Liver (tissue), 10 donors: ENCODE measurements at places on chromosomes 1 and 21. TPM values are rescaled to one million over a fixed set of nuclear protein-coding genes. Genes with fewer than 3 reads are reported as not detected.

MAP10 gene
- 0.96 TPM for polyA plus RNA-seq

FOXD3 gene
- 0.05 TPM for polyA plus RNA-seq

SLC44A5 gene
- polyA plus RNA-seq = 0.19 TPM

ERO1B gene
- 6.8 TPM for polyA plus RNA-seq

ATP1A4 gene
- polyA plus RNA-seq = not detected

PRELP gene
- polyA plus RNA-seq = 4.9 TPM

TMPRSS15 gene
- not detected for polyA plus RNA-seq

NHLH1 gene
- polyA plus RNA-seq = not detected

FCRL6 gene
- 1.0 TPM for polyA plus RNA-seq

AGT gene
- 5,119 TPM for polyA plus RNA-seq

HAO2 gene
- 64.1 TPM for polyA plus RNA-seq

SYTL1 gene
- 0.93 TPM for polyA plus RNA-seq

MTF1 gene
- 2.3 TPM for polyA plus RNA-seq

GRCh38 chr1:40769815-40770214 lies 13.8 kb upstream of the KCNQ4 start:
- DNase-seq = no peak

GRCh38 chr1:239128541-239128940 lies 257.8 kb upstream of the CHRM3 start:
- DNase-seq = no peak

DNA sequence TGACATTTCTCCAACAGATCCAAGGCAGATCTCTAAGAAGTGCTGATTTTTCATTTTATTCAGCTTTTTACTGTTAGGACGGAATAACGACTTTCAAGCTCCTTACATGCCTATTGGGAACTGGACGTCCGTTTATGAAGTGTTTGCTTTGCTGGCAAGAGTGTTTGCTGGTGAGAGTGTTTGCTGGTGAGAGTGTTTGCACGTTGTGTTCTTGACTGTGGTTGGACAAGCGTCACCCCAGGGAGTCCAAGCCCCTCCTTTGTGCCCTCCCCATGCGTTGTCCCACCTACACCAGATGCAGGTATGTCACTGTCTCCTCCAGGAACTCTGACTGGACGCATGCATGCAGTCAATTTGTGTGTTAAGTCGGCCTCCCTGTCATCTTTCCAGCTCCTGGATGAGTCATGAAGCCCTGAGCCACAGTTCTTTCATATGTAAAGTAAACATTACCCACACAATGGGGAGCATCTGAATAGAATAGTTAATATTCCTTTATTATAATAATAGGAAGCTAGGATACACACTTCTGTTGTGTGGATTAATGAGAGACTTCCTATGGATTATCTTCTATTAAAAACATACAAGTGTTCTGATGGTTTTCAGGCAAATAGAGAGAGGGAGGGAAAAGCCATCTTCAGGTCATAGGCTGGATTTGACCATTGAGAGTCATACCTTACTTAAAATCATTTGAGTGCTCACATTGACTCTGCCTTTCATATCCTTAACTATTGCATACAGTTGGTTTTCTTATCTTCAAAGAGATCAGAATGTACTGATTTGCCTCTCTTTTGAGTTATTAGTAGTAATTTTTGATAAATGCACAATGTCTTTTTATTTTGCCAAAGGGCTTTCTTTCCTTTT lies 119.2 kb downstream of the GALNT2 start:
- DNase-seq = peak; percentile 63

DNA sequence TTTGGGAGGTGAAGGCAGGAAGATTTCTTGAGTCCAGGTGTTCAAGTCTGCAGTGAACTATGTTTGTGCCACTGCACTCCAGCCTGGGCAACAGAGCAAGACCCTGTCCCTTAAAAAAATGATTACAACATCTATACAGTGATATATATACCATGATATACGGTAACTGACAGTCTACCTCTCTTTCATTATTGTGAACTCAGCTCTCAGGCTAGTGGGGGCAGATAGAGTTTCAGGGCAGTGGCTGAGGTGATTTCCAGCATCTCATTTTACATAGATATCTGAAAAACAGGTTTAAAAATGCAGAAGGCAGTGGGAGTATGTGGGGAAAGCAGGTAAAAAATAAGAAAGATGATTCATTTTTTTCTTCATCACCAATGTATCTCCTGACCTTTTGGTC lies 8.1 kb upstream of the NTNG1 start:
- DNase-seq = no peak

DNA sequence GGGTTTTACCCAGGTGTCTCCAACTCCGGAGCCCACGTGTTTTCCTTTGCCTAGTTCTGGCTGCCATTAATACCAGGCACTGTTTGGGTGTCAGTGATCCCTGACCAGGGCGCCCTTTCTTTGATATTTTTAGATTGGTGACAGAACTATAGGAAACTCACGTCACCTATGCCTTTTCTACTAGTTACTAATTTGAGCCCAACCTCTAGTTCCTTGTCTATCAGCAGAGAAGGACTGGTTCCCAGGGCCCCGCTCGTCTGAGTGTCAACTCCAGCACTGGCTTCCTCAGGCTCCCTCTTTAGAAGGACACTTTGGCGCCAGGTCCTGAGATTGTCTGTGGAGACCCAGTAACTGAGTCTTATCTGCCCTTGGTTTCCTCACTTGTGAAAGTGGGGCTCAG lies 9.4 kb downstream of the MFN2 start:
- no peak for DNase-seq

GRCh38 chr1:15542388-15543250 lies 16.0 kb downstream of the DNAJC16 start:
- no peak for DNase-seq

DNA sequence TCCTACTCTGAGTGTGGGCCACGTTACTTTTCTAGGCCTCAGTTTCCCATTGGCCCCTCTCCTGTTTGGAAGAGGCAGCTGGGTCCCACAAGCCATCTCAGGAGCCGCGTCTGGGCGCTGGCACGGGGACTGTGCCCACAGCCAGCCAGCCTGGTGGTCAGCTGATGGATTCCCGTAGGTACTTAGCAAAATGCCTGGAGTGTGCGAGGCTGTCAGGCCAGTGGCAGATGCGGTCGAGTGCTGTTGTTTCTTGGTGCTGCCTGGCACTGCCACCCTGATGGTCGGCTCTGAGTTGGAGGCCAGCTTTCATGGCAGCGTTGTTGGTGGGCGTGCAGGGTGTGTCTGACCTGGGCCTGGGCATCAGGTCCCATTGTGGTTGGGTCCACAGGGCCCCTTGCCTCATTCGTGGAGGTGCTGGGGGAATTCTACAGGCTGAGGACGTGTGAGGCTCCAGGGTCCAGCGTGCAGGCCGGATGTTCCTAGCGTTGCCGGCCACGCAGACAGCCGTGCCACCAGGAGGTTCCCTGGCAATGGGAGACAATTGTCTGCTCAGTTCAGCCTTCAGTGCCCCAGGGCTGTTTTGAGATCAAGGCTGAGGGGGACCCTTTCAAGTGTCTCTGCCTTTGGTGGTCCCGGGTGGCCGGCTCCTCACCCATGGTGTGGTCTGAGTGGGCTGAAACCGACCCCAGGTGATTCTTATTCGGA lies 20.9 kb downstream of the SKI start:
- DNase-seq = no peak

DNA sequence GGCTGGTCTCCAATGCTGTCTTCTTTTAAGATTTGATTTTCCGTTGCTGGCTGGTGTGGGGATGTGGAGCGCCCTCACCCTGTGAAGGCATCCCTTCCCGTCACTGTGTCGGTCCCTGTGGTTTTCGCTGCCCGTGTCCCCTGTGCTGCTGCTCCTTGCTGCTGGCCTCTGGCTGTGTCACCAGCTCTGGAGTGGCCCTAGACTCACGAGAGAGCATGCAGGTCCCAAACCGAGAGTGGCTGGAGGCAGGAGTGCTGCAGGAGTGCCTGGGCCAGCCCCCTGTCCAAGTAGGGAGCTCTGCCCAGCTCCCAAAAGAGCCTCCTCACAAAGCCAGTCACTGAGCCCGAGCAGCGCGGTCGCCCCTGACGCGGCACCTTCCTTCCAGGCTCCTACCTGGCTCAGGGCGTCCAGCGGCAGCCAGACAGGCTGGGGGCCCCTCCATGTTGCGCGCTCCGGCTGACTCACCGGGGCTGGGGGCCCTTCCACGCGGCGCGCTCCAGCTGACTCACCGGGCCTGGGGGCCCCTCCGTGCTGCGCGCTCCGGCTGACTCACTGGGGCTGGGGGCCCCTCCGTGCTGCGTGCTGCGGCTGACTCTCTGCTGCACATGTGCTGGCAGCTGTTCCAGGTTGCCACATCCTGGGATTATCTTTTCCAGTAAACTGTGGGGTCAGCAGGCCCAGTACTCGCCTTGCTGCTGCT lies 106.7 kb upstream of the COL6A1 start:
- DNase-seq = no peak

- DNase-seq = no peak
Measured at GRCh38 chr21:37429356-37429755, 62.8 kb downstream of the DYRK1A start.

GRCh38 chr1:8796812-8797211 lies 20.6 kb downstream of the RERE start:
- no peak for DNase-seq

GRCh38 chr1:104648269-104648691 lies 898.6 kb downstream of the AMY1C start:
- no peak for DNase-seq

- no peak for DNase-seq
Measured at GRCh38 chr1:232468249-232468648, 161.7 kb downstream of the SIPA1L2 start.

DNA sequence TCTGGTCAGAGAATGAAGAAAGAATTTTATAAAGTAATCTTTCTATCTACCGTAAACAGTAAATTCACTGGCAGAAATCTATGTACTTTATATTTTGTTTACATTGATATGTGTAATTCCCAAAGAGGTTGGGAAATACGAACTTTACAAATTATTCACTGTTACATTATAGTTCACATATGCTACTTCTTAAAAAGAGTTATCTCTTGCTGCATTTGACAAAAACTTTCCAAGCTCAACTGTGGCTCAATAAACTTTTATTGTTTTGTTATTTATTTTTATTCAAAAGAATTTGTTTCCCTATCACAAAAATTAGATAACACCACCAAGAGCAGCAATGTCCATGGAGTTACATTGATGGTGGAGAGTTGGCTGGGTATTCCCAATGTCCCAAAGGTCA lies 201.2 kb upstream of the TNR start:
- DNase-seq = no peak

DNA sequence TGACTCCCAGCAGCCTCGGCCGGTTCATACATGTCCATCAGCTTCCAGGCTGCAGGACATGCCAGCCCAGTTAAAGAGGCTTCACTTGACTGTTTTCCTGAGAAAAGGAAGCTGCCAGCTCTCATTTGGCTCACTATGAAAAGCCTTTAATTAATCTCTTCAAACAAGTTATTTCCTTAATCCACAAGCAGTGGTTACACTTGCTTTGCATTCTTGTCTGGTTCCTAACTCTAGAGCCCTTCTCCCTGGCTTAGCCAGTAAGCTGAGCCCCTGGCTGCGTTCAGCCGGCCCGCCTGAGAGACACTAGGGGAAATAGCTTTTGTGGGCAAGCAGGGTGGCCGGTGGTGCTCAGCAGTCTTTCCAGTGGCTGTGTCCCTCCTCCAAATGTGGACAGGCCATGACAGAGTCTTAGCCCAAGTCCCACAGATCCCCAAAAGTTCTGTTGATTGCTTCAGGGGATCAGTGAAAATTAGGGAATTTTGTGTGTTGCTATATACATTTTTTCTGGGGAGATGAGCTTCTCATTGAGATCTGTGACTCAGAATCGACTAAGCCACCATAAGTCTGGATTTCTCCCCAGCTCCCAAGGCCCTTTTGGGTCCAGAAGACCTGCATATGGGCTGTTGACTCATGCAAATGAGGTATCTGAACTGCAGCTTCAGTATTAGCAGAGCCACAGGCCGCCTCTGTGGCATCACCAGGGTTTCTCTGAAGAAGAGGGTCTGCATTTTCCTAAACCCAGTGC lies 10.1 kb downstream of the ATF3 start:
- DNase-seq = no peak

- no peak for DNase-seq
Measured at GRCh38 chr1:169886931-169887330, 6.8 kb downstream of the SCYL3 start.

GRCh38 chr1:14524826-14525636 lies 73.5 kb upstream of the KAZN start:
- DNase-seq = no peak

DNA sequence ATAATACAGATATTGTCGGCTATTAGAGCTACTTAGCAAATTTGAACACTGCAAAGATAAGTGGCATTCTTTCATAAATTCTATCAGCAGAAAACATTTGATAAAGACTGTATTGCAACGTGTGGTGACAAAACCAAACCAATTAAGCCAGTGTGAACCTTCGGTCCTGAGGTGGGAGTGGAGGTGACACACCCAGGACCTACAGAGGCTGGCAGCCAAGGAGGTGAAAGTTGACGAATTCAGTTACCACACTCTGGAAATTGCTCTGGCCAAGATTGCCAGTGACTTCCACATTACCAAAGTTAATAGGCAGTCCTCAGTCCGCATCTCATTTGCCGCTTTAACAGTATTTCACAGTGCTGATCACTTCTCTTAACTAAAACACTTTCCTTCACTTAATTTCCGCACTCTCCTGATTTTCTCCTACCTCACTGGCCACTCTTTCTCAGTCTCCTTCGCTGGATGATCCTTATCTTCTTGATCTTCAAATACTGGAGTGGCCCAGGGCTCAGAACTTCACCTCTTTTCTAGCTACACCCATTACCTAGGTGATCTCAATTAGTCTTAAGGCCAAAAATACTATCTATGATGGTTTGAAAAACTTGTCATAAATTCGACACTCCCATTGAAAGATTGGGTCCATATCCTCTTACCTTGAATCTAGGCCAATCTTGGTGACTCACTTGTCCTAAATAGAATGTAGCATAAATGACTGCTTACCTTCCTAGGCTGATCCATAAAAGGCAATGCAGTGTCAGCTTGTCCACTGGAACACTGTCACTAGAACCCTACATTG lies 5.1 kb upstream of the CDC42BPA start:
- DNase-seq = no peak

DNA sequence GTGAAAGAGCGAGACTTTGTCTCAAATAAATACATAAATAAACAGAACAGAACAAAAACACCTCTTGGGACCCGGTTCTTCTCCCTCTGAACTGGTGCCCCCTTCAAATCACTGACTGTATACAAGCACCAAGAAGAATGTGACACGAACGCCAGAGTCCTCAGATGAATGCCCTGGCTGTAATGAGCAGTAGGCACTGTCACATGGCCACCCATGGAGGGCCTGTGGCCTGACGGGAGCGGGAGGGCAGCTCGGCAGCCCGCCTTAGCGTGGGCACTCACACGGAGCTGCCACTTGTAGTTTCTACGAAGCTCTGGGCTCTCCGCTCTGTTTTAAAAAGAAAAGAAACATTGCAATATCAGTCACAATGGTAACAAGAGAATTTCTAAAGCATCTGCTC lies 146.0 kb downstream of the PEX14 start:
- no peak for DNase-seq
